Right hindlimb (tissue), 1 donor: ENCODE measurements at places on chromosomes 12 and 14.

DNA sequence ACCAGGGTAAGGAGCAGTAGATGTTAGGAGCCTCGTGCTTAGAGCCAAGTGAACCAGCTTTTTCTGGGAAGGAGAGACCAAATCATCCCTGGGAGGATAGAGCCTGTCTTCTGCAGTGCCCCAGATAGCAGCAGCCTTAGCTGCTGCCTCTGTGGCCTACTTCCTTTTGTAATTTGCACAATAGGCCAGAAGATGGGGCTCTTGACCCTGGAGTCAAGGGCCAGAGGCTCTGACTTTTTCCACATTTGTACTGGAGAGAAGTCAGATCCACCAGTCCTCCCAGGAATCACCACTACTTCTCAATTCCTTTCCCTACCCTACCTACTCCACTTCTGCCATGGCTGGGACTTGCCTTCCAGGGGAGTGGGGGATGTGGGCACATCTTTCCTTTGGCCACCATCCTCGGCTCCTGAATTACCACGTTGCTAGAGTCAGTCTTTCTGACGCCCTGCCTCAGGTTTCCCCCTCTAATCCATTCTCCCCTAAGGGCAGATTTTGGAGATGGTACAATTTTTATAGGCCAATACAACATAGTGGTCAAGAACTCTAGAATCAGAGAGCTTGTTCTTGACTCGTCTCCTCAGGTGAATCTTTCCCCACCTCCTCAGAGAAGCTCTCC is 3.3 kb upstream of the SLC4A8 start:
- DNase-seq: peak; percentile 74

DNA sequence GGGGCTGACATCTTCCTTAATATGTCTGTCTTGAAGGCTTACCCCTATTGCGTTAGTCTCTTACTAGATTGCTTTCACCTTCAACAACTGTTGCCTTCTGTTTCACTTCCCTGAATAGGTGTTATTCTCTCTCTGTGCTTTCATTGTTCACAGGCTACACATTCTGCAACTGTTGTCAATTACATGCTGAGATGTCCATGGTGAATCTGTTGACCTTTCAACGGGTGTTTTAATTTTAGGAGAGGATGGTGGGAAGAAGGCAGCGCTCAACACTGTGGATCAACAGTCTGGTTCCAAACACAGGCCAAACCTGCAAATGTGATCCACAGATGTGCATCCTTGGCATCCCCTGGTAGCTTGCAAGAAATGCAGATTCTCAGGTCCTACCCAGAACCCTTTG is 101.9 kb downstream of the DACT1 start:
- DNase-seq: no peak

DNA sequence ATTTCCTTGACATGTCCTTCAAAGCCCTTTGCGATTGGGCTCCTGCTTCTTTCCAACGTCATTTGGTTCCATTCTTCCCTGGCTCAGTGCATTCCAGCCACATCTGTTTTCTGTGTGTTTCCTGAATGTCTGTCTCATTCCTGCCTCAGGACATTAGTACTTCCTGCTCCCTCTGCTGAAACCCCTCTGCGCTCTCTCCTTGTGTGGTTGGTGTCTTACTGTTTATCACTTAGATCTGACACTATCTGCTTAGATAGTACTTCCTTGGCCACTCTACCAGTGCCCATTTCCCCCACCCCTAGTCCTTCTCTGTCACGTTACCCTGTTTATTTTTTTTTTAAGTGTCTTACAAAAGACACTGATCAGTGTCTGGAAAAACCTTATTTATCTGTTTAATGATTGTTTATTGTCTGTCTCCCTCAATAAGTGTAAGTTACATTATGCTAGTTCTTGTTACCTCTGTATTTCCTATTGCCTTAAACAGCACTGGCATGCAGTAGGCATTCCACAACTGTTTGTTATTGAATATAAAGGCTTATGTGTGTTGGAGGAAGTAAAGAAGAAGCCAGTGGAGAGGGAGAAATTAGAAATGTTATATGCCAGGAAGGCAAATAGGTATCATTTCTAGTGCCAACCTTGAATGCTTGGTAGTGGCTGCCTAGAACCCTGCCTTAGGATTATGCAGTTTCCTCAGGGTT is 21.5 kb downstream of the DYRK2 start:
- no peak for DNase-seq

DNA sequence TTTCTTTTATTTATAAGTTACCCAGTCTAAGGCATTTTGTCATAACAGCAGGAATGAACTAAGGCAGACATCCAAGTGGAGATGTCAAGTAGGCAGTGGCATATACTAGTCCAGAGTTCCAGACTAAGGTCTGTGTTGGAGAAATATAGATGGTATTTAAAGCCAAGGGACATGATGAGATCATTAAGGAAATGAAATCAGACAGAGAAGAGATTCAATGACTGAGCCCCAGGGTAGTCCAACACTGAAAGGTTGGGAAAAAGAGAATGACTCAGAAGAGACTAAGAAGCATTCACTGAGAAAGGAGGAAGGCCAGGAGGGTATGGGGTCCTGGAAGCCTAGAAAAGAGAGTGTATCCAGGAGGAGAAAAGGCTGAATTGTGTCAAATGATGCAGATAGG is 442.2 kb upstream of the CCDC196 start:
- no peak for DNase-seq

DNA sequence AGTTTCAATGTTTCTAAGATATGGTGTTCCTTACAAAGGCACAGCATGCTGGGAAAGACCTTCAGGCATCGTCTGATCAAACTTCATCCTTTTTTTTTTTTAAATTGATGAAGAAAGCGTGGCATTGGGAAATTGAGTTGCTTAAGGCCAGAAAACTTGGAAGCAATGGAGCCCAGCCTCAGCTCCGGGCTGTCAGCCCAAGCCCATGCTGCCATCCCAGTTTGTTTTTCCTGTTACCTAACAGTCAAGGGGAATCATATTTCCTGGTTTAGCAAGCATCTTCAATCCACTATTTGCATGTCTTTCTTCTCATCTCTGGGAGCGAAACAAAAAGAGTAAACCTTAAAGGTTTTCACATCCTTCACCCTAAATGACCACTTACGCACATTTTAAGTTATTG is 200.2 kb downstream of the CHST11 start:
- no peak for DNase-seq

DNA sequence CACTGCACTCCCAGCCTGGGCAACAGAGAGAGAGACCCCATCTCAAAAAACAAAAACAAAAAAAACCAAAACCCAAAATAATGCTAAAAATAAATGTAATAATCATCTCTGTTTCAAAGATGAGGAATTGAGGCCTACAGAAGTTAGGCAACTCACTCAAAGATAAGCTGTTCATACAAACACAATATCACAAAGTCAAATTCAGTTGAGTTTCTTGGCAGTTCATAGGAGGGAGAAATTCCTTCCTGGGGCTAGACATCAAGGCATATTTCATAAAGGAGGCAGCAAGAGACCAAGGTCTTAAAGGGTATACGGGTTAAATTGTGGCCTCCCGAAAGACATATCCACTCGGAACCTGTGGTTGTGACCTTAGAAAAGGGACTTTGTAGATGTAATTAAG is 8.7 kb upstream of the TBPL2 start:
- DNase-seq: no peak

- DNase-seq: peak; percentile 70
Observed at GRCh38 chr12:111444925-111445725, 39.4 kb downstream of the SH2B3 start.

GRCh38 chr12:128138125-128138524 is 128.8 kb upstream of the TMEM132C start:
- no peak for DNase-seq

- DNase-seq: no peak
Observed at GRCh38 chr14:94536836-94537235, 24.4 kb upstream of the SERPINA4 start.

DNA sequence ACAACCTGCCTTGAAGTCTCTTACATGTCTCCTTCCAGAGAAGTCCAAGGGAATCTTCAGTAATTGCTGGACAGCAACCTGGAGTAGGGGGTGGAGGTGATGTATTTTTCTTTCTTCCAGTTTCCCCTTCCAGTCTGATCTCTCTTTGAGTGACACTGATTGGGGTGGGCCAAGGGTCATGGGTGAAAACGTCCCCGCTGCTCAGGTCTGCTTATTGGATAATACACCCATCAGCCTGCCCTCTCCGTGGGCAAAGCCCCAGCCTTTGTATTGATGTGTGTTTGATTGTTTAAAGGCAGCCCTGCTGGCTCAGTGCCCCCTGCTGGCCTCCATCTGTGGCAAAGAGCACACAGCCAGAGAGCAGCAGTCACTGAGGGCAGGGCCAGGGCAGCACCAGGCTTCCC is 35.7 kb upstream of the ATP2A2 start:
- no peak for DNase-seq

- DNase-seq: peak; percentile 51
Observed at GRCh38 chr12:50110762-50111351, 1.2 kb upstream of the COX14 start.

- no peak for DNase-seq
Observed at GRCh38 chr12:89529738-89530137, 3.9 kb upstream of the POC1B start.

- DNase-seq: peak; percentile 97
Observed at GRCh38 chr14:101964297-101965180, at the start of gene DYNC1H1. DYNC1H1 (plus strand) TSS chr14:101964573; CDS start chr14:101964692, 119 bp downstream.

- no peak for DNase-seq
Observed at GRCh38 chr14:102390064-102390855, 27.5 kb downstream of the TECPR2 start.

DNA sequence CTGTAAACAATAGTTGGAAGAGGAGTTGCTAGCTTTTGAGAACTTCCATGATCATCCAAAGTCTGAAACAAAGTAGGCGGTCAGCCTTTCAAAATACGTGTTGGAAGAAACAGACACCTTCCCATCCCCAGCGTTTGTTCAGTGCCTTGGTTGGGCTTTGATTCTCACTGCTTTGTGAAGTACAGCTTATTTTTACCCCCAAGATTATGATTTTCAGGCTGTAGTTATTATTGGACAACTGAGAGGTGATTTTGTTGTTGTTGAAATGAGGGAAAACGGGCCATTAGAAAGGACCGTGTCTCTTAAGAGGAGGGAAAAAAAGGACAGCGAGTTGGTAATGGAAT is 921 bp upstream of the CEP83 start:
- no peak for DNase-seq

GRCh38 chr14:80942191-80942600 is 658 bp upstream of the CEP128 start:
- DNase-seq: no peak
